ENCODE measurements at places on chromosomes 16 and 17.

DNA sequence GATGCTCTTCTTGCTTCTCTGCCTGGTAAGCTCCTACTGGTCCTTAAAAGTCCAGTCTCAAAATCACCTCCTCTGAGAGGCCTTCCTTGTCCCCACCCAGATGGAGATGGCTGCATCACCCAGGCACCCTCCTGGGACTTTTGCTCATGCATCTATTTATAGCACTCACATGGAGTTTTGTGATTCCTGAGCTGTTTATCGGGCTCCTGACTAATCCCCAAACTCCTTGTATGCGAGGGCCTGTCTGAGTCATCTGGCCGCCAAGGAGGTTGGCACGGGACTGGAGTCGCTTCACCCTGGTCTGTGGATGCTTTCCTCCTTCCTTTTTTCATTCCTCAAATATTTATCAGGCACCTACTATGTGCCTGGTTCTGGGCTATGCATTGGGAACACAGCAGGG lies 2.3 kb upstream of the MAP2K3 start:
- H3K27ac ChIP-seq = no peak overlapping the region
- H3K4me1 ChIP-seq = peaks cover 39% of the 10 kb centered on the region
- no peaks in the 10 kb centered on the region for H3K36me3 ChIP-seq
- peak; percentile 95 for DNase-seq

DNA sequence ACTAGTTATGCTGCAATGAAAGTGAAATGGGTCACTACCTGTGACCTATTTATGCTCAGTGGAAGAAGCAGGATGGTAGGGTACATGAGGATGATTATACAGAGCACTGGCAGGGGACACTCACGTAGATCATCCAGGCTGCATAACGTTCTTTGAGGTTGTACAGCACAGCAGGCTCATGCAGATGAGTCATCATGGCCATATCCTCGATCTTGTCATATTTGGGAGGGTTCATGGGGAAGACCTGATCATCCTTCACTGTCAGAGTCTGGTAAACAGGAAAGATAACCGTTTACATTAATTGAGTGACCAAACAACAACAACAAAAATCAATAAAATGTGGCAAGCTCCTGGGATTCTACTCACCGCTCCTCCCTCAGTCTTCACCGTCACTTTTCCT lies 2.1 kb downstream of the MYH2 start:
- peaks cover 6% of the 10 kb centered on the region for H3K4me1 ChIP-seq
- H3K36me3 ChIP-seq = no peaks in the 10 kb centered on the region
- no peaks in the 10 kb centered on the region for H3K27me3 ChIP-seq
- H3K4me3 ChIP-seq = no peak overlapping the region

DNA sequence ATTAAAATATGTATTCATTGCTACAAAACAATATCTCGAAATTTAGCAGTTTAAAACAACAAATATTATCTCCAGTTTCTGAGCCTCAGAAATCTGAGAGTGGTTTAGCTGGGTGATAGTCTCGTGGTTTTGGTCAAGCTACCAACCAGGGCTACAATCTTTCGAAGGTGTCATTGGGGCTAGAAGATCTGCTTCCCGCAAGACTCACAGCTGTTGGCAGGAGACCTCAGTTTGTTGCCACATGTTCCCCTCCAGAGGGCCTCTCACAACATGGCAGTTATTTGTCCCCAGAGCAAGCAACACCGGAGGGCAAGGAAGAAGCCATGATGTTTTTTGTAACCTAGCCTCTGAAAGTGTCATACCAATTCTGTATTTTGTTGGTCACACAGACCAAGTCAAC lies 12.0 kb upstream of the BCAS3 start:
- no peak for DNase-seq
- H3K27ac ChIP-seq = no peak overlapping the region
- no peaks in the 10 kb centered on the region for H3K27me3 ChIP-seq
- no peak overlapping the region for H3K4me3 ChIP-seq
- H3K4me1 ChIP-seq = no peaks in the 10 kb centered on the region
- H3K36me3 ChIP-seq = peaks cover 26% of the 10 kb centered on the region

DNA sequence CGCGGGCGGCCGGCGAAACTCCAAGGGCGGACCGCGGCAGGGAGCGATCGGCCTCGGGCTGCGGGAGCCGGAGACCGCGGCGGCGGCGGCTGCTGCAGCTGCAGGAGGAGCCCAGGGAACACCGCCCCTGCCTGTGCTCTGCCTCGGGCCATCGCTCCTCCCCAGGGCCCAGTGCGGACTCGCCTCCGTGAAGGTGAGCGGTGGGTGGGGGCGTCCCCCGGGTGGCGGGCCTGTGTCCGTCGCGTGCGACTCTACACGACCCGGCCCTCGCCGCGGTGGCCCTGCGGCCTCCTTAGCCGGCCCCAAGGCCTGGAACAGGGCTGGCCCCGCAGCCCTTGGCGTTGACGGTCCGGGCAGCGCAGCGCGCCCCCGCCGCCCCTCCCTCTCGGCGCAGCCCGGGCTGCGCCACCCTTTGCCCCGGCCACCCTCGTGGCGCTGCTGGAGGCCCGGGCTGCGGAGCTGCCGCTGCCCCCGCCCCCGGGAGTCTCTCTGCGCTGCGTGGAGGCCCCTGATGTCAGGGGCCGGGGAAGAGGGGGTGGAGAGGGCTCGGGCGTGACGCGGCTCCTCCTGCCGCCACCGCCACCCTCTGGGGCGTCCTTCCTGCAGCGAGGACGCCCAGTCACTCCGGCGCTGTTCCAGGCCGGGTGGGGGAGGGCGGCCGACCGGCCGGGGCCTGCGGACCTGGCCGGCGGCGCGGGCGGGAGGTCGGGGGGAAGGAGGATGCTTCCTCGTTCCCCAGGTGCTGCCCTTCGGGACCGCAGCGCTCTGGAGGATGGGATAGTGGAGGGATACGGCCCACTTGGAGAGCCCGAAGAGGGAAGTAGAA lies 485 bp downstream of the DYNLL2 start:
- DNase-seq = peak; percentile 41
- peak overlapping the region; percentile 21 for H3K27ac ChIP-seq
- peak overlapping the region; percentile 72 for H3K4me3 ChIP-seq
- peaks cover 28% of the 10 kb centered on the region for H3K36me3 ChIP-seq
- peaks cover 22% of the 10 kb centered on the region for H3K27me3 ChIP-seq

DNA sequence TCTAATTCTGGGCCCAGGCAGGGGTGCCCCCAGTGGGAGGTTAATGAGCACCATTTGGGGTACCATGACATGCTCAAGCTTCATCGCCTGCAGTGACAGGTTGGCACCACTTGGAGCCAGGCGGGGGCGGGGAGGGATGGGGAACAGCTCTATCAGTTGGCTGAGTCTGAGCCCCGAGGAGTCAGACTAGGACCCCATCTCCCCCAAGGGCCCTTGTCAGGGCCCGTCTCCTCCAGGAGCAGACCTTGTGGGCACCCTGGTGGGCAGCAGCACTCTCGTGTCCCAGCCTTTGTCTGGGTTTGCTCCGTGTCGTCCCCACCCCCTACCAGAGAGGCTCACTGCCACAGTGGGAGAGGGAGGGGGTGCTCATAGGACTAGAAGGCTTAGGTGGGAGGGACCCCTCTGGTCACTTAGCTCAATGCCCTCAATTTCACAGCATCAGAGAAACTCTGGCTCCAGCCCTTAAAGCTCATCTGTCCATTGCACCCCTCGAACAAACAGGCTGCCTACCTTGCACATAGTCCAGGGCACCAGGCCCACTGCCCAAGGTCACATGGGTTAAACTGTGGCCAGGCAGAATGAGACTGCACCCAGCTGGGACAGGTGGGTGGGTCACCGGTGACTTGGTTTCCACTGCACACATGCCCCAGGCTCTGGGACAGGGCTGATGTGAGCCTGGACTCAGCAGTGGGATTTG lies 4.1 kb downstream of the PPP1R9B start:
- DNase-seq = no peak
- no peak overlapping the region for H3K4me3 ChIP-seq
- no peaks in the 10 kb centered on the region for H3K27me3 ChIP-seq
- H3K4me1 ChIP-seq = peaks cover 38% of the 10 kb centered on the region
- H3K27ac ChIP-seq = peak overlapping the region; percentile 89

DNA sequence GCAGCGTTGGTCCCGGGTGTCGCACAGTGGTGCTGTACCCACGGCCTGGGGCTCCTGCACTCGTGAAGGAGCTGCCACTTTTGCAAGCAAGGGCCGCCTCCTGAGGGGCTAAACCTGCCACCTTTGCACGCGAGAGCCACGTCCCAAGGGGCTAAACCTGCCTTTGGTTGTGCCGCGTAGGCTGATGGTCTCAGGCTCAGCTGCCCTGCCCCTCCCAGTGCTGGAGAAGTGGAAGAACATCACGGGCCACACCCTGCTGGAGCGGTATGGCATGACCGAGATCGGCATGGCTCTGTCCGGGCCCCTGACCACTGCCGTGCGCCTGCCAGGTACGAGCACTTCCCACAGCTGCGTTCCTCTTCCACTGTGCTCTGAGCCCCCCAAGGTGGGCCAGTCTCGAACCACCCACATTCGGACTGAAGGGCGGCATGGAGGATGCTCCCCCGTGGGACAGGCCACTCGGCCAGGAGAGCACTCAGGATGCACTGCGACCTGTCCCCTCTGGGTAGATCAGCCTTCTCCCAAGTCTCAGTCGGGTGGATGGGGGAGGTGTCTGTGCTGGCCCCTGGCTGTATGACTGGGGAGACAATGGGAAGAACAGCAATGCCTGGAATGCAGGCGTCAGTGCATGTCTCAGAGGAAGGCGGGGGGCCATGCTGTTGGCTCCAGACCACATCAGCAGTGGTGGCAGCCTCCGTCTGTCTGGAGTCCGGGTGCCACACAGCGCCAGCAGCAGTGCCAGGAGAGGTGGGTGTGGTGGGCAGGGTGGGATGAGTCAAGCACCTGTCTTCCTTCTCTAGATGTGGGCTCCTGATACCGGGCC lies 20.7 kb downstream of the ACSF3 start:
- peaks cover 28% of the 10 kb centered on the region for H3K36me3 ChIP-seq
- no peak for DNase-seq
- H3K27ac ChIP-seq = no peak overlapping the region
- no peaks in the 10 kb centered on the region for H3K27me3 ChIP-seq
- H3K4me3 ChIP-seq = no peak overlapping the region

DNA sequence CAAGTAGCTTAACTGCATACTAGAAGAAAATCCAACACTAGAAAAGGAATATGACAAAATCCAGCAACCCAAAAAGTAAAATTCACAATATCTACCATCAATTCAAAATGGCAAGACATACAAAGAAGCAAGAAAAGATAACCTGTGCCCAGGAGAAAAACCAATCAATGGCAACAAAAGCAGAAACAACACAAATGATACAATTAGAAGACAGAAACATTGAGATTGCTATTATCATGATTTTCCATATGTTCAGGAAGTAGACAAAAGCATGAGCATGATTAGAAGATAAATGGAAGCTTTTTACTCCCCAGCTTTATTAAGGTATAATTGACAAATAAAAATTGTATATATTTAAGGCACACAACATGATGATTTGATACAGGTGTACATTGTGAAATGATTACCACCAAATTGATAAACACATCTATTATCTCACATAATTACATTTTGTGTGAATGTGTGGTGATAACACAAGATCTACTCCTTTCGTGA lies 117.3 kb downstream of the CA10 start:
- no peak overlapping the region for H3K4me3 ChIP-seq
- DNase-seq = no peak
- H3K4me1 ChIP-seq = no peaks in the 10 kb centered on the region
- no peak overlapping the region for H3K27ac ChIP-seq
- H3K36me3 ChIP-seq = no peaks in the 10 kb centered on the region
